ENCODE measurements at places on chromosomes 7 and 10.

GRCh38 chr10:30784897-30785605 is 155.5 kb upstream of the LYZL2 start:
- peak; percentile 87 for DNase-seq

- DNase-seq, result no peak
Observed at GRCh38 chr10:13560597-13560996, 26.2 kb upstream of the PRPF18 start.

DNA sequence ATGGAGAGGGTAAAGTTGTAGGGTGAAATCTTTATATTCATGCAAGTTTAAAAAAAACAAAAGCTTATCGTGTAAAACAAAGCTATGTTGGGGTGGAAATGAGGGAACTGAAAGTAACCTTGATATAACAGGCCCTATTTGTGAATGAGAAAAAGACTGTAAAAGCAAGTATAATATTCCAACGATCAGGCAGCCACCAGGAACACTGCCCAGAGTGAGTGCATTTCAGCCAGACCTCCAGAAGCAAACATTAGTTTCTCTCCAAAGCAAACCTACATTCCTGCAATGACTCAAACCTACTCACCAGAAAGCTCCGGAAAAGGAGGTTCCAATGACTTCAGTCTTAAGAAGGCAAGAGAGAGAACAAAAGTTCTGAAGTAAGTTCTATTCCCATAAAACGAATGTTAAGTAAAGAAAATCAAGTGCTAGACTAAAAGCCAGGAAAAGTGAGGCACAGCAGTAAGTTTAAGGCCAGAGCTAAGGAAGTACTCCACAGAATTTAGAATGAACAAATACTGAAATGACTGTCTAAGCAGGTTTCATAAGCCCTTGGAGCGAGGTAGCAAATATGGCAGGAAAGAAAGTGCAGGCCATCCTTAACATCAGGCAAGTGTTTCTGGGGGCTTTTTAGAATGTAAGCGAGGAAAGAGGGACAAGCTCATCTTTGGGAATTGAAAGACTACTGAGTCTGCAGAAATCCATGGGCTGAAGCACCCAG is 493.1 kb downstream of the XPNPEP1 start:
- peak; percentile 59 for DNase-seq

DNA sequence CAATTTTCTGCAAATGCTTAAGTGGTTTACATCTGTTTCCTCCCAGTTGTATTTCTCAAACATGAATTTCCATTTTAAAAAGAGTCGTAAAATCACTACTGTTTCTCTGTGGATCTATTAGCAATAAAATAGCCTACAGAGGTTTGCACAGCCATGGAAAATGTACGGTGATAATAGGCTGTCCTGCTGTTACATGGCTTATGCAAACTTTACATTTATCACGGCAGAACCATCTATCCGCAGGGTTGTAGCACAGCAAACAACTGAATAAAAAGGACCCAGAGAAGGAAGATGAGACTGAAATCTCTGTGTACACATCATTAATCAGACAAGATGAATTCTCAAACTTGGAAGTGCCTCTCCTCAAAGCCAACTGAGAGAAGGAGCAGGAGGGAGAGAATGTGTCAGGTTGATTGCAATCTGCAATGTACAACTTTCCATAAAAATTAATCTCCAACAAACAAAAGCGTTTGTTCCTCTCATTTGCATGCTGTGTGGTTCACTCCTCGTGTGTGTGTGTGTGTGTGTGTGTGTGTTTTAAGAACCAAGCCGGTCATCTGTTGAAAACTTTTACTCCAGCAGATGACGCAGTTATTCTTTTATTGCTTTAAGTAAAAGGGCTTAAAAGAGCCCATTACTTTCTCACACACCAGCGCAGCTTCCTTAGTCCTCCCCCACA is 279.3 kb downstream of the SKAP2 start:
- DNase-seq, result no peak

- no peak for DNase-seq
Observed at GRCh38 chr7:132907380-132907940, 174.4 kb downstream of the CHCHD3 start.

DNA sequence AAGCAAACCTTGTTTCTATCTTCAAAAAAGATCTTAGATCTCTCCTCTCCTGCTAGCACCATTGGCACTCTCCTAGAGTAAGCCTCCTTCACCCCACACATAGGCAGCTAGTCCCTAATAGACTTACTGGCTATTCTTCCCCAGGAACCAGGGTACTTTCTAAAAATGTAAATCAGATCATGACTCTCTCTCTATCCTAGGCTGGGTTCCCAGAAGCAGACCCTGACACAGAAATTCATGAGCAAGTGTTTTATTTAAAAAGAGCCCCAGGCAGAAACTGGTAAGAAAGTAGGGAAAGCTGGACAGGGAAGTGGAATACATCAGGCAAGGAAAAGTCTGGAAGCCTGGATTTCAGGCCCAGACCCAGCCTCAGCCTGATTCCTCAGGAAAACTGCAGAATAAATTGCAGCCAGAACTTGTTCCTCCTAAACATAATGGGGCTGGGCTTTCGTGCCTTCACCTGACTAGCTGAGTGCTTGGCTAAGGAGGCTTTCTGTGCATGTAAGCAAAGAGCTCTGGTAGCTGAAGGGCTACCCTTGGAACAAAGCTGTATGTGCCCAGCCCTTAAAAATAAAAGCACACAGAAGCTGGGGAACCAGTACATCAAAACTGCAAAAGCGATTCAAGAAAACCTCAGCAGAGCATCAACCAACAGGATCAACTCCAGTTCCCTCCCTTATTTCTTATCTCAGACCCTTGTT is 18.8 kb upstream of the SORBS1 start:
- no peak for DNase-seq

- peak; percentile 74 for DNase-seq
Observed at GRCh38 chr7:95927756-95928155, 155.4 kb downstream of the DYNC1I1 start.

DNA sequence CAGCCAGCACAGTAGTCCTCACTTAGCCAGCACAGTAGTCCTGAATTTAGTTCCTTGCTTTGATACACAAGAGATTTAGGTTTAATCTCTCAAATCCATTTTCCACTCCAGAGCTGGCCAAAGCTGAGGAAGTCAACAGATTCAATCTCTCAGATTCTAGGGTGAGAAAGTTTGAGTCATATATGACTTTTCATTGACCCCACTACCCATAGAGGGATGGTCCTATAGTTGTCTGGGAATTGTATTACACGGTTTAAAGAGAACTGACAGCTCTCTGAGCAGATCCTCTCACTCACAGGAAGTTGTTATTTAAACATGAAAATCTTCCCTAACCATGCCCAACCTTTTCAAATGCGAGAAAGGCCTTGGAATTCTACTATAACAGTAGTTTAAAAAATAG is 641.8 kb upstream of the SEMA3D start:
- DNase-seq, result no peak

DNA sequence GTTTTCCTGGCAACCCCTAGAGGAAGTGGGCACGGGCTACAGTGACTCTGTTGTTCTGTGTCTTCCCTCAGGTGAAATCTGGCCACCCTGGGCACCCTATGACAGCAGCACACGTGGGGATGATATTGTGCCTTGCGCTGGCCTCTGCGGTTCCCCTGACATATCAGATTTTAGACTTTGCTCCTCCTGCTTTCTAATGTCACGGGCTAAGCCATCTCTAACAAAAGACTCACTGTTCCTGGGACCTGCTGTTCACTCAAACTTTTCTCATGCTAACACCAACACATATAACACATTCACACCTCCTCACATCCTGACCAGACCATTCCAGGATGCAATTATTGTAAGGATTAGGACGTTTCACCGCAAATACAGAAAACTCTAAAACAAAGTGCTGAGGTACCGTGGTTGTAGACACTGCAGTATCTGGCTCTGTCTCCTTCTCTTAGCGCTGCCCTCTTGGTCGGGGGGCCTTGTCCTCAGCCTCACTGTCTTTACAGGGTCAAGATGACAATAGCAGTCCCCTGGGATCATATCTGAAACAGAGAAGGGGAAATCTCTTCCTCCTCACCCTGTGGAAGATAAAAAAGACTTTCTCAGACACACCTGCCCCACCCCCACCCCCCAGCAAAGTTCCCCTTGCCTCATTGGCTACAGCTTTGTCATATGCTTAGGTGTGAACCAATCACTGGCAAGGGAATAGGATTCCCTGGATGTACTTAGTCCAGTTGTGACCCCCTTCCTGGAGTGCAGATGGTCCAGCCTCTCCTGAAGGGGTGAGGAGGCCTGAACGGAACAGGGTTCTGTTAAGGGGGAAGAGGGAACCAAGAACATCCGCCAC is 14.1 kb downstream of the CHN2 start:
- no peak for DNase-seq

- DNase-seq, result peak; percentile 37
Observed at GRCh38 chr10:23693501-23693901, 254.6 kb downstream of the OTUD1 start.

DNA sequence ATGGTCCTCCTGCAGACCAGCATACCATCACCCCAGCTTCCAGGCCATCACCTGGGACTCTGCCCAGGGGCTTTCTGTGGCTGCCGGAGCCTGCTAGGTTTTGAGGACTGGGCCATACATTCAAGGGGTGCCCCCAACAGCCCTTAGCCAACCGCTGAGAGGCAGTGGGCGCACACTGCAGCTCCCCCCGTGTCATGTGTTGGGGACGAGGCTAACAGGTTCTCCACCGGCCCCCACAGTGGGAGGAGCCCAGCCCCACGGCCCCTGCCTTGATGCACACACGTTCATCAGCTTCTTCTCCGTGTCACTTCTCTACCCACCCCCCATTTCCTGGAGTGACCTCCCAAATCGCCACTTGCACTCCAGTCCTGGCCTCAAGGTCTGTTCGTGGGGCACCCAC is 543.2 kb upstream of the FOXK1 start:
- DNase-seq, result no peak

DNA sequence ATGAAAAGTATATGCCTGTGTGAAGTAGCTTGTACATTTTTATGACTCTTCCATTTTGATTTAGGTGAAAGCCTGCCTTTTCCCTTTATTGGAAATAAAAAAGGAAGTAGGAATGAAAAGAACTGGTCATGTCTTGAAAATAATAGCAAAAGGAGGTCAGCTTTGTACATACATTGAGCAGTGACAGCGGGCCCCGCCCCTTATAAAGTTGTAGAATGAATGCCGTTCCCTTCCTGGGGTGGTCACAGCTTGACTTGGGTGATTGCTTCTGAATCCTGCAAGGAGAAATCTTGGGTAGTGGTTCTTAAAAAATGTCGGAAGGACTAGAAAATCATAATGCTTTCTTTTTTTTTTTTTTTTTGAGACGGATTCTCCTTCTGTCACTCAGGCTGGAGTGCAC is 31.7 kb downstream of the CAMK1D start:
- no peak for DNase-seq

DNA sequence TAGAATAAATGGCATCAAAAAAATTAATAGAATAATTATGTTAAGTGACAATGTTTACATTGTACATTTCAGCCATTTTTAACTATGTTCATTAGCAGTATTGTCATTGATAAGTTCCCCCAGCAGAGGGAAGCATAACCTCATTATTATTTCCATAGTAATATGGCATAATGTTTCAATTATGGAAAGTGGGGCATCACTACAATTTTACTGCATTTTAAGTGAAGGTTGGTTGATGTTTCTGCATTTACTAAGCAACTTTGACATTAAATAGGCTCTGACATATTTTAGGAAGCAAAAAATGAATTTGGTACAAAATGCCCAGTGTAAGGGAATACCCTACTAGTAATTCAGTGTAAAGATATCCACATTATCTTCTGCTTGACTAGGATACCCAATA is 218.3 kb downstream of the SEMA3A start:
- no peak for DNase-seq

GRCh38 chr10:119263951-119264617 is 56.7 kb downstream of the GRK5 start:
- peak; percentile 18 for DNase-seq

- DNase-seq, result no peak
Observed at GRCh38 chr7:114214466-114214865, 200.1 kb upstream of the FOXP2 start.

DNA sequence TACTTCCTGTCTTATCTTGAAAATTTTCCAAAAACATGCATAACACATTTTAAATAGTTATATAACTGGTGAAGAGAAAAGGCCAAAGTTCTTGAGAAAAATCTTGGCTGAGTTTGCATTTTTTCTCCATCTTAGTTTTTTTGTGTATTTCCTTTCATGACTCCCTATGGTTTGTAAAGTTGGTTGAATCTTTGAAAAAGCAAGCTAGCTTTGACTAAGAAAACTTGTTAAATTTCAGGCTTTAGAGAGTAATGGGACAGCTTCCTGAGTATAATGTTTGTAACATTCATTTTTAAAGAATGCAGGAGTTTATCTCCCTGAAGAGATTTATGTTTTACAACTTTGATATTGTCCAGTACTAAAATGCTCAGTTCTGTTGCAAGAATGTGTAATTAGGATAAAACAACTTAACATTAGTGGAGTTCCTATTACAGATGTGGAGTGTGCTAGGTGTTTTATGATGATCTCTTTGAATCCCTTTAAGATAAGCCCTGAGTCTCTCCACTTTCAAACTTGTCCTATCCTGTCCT is 11.1 kb upstream of the HERPUD2 start:
- DNase-seq, result no peak

DNA sequence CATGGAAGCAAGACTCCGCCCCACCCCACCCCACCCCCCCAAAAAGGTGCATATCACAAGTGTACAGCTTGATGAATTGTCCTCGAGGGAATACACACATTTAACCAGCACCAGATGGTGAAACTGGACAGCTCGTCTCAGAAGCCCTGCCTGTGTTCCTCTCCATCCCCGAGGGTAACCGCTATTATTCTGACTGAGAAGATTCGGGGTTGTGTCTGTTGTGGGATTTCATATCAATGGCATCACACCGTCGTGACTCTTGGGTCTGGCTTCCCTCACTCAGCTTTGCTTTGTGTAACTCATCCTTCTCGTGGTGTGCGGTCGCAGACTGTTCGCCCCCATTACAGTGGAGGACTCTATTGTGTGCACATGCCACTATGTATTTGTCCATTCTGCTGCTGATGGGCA is 18.9 kb downstream of the PODXL start:
- no peak for DNase-seq

GRCh38 chr7:87310790-87311419 is 34.6 kb upstream of the CROT start:
- DNase-seq, result no peak

DNA sequence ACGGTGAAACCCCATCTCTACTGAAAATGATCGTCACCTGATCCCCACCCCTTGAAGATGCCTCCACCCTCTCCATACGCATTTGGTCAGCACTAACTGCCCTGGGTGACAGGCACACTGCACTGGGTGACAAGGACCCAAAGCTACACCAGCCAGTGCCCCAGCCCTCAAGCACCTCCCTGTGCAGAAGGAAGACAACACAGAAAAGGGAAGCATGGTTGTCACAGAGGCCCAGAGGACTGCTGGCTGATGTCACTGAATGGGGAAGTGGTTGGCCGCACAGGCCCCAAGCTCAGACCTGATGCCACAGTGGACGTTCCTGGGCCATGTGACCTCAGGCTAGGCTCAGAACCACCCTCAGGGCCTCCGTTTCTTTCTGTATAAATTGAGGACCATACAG is 4.2 kb upstream of the PILRA start:
- no peak for DNase-seq

DNA sequence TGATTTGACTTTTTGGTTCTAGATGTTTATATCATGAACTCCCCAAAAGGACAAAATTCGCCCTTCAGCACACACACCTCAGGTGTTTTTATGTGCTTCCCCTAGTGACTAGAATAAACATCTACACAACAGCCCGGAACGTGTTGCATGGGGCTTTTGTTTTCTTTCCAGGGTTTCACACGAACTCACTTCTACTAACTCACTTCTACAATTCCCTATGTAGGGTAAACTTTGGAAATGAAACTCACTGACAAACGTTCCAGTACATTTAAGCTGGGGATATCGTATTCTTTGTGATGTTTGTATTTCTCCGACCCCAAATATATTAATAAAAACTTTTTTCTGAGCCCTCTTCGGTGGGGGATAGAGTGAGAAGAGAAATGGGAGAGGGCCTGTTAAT is 1.4 kb downstream of the TRA2A start:
- DNase-seq, result no peak

All from left hindlimb (tissue), 1 donor.